ENCODE measurements at places on chromosomes 4 and X.

DNA sequence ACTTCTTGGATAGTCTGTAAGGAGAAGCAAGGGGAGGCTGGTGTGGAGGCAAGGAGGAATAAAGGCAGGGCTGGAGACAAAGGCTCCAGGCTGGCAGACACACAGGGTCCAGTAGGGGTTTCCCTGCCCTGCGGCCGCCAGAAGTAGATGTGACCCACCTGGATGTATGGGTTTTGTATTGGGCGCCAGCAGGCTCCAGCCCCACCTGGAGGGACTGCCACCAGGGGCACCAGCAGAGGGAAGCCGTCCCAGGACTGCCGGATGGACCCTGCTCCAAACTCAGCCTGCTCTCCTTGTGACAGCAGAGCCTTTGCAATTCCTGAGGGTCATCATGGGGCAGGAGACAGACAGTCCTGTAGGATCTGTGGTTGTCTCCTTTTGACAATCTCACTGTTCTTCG lies 52.7 kb downstream of the MGST2 start:
- DNase-seq = no peak

DNA sequence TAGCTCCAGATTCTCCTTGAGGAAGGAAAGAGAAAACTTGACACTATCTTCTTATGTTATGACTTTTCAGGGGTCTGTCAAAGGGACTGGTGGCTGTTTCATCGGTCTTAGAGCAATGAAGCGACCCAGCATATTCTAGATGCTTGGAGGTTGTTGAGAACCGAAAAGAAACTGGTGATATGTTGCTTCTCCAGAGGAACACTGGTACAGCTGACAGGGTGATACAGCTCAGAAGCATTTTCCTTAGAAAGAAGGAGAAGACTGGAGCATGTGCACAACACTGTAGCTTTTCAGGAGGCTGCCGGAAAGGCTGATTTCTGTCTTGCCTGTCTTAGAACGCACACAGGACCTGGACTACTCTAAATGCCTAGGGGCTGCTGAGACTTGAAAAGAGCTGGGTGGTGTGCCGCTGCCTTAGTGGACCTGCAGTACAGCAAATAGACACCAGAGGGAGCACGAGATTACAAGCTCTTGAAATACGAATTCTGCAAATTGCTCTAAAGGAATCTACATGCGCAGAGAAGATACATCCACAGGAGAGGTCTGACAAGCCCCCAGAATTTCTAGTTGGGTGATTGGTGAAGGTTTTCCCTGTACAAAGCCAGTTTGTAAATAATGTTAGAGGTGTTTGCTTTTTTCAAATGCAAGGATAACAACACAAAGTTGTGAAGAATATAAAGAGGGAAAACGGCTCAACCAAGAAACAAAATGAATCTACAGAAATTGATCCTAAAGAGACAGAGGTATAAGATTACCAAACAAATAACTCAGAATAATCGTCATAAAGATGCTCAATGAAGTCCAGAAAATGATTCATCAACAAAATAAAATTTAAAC lies 223.1 kb upstream of the DMD start:
- DNase-seq = no peak

GRCh38 chrX:15750611-15751154 lies 12.6 kb downstream of the CA5B start:
- no peak for DNase-seq

DNA sequence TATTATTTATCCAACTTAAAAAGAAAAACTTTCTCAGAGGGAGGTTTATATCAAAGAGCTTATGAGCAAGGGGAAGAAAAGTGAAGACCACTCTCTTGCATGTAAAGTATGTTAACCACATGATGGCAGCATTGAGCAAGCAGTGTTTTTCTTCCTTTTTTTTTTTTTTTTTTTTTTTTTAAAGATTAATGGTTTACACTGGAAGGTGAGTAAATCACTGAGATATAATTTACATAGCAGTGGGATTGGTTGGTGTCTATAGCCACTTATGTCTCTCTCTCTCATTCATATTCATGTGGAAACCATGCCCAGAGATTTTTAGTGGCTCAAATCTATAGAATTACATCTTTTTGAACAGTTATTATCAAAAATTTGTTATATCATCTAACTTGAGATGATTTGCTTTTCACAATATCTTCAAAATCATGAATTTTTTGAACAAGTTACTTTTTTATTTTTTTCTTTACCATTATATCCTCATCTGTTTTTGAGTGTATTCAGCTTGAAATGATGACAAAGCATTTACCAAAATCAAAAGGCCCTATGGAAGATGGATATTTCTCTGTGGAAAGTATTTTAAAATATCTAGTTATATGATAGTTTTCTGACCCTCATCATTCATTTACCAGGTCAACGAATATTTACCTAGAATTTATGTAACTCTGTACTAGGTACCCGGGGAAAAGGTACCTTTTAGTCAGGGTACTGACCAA lies 31.6 kb downstream of the MTHFD2L start:
- DNase-seq = no peak

- no peak for DNase-seq
These were observed 583 bp downstream of the GABRE start for GRCh38 chrX:151973851-151974335.

DNA sequence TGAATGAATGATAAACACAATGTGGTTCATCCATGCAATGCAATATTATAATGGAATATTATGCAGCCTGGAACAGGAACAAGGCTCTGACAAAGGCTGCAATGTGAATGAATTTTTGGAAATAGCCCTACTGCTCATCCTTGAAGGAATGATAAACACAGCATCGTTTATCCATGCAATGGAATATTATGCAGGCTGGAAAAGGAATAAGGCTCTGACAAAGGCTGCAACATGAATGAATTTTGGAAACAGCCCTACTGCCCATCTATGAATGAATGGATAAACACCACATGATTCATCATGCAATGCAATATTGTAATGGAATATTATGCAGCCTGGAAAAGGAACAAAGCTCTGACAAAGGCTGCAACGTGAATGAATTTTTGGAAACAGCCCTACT lies 159.4 kb downstream of the CRLF2 start:
- DNase-seq = no peak

DNA sequence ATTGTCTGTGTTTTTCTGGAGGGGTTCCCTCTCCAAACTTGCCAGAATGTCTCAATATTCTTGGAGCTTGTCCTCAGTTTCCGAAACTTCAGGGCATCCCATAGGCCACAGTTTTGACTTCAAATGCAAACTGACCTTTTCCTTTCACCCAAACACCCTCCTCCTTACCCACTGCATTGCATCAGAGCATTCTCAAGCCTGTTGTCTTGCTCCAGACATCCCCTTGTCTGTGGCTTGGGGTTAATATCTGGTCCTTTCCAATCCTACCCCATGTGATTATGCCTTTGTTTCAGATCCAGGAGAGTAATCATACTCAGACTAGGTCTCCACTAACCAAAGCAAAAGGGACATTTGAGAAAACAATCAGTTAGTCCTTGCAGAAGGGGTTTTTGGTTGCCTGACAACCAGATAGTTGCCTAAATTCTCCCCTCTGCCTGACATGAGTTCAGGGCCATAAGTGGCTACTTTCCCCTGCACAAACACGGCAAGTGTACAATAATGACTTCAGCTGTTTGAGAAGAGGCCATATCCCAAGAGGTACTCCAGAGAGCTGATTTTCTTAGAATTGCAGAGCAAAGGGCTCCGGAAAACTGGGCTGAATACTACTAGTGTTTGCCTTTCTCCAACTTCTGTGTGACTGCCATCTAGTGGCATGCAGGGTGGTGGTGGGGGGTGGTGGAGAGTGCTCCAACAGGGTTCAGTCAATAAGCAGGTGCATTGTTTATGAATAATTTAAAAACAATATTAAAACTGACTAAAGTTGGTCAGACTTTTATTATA lies 130.2 kb downstream of the CHRDL1 start:
- DNase-seq = no peak

GRCh38 chr4:15963576-15963975 lies 601 bp upstream of the FGFBP2 start:
- no peak for DNase-seq

DNA sequence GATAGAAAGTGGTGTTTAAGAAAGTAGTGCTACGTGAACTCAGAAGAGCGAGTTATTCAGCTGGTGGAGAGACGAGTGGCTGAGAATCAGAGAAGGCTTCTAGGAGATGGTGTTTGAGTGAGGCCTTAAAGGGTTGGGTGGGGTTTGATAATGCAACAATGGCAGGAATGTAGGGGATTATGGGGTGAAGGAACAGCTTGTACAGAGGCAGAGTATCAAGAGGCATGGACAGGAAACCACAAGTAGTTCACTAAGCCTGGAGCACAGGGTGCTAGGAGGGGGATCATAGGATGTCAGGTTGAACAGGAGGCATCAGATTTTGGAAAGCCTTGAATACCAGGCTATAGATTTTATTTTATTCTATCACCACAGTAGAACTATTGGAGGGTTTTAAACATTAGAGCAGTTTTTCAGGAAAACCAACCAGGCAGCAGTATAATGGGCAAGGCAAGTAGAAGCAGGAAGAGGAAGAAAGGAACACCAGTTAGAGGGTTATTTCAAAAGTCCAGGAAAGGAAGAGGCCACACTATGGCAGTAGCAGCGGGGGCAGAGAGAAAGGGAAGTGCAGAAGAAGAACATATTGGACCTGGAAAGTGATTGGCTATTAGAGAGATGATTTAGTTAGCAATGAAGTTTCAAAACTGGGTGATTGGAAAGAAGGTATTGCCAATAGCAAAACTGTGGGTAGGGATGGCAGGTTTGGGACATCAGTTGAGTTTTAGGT lies 99.2 kb downstream of the DOCK11 start:
- DNase-seq = no peak

DNA sequence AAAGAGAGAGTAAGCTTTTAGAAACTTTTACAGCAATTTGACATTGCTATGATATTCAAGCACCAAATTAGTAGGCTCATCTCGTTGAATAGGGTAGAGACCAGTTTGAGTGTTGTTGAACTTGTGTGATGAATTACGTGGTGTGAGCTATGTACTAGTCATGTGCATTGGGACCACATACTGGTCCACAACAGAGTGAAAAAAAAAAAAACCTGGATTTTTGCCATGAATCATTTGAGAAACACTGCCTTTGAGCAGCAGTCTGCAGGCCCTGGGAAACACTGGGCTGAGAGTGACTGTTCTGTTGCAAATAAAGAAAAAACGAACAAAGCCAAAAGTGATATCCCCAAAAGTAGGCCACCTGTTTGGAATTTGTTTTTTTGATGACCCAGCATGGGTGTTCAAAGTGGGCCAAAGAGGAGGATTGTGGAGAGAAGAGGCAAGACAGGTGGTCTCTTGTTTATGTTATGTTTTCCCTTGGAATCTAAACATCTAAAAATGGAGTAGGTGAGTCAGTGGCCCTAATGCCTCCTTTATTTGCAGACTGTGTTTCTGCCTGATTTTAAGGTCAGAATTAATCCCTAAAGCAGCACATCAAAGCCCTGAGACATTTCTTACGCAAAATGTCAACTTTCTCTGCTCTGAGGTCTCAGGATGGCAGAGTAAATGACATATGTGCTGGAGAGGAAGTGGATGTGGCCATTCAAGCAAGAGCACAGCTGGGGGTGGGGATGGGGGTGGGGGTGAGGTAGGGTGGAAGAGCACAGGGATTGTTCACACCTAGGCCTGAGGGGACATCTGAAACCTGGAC lies 33.5 kb downstream of the TAF7L start:
- DNase-seq = no peak

DNA sequence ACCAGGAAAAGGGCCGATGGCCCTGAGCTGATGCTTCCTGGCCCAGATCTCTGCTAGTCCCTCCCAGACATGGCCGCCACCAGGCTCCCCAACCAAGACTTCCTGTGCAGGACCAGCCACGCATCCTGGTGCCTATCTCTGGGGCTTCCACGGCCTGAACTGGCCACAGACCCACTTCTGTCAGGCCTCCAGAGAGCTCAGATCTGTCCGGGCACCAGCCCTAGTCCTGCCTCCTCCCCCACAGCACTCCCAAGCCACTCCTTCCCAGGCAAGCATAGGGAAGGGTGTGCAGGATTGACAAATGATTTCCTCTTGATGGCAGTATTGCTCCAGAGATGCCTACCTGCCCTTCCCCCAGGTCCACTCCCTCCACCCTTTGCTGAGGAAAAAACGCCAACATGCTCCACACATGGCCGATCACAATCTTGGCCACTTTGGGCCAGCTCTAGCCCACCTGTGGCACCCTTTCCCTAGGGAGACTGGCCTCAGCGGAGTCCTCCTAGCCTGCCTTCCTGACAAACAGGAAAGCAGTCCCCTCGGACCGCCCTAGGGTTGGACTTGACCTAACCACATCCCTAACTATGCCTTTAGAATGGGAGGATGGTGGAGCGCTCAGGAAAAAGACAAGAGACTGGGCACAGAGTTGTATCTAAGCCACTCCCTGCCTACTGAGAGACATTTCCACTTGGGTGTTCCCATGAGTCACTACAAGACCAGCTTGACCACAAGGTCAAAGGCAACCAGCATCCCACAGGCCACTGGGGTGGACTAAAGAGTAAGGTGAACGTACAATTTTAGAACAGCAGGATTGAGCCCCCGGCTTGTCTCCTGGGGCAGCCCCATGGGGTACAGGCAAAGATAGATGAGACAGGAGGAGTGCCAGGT lies 277.5 kb upstream of the AGTR2 start:
- no peak for DNase-seq

DNA sequence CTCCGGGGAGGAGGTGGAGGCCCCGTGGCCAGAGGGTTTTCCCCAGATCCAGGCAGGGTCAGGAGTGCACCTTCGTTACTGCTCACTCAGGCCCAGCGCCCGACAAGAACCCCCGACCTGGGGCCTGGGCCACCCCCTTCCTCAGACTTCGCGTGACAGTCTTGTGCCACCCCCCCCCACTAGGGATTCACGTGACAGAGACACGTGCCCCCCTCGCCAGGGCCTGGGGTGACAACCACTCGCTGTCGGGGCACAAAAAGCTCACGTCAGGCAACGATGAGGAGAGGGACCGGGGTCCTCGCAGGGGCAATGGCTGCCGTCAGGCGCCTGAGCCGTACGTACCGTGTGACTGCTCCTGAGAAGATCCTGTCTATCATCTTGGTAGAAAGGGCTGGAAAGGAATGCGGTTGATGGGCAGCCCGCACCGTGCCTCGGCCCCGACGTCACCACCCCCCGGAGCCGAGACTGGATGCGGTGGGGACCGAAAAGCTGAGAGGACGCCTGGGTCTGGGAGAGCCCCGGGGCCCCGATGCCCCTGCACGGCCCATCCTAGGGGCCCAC lies 23.0 kb upstream of the GTPBP6 start:
- no peak for DNase-seq

GRCh38 chr4:100356172-100356571 lies 161.7 kb downstream of the EMCN start:
- no peak for DNase-seq

DNA sequence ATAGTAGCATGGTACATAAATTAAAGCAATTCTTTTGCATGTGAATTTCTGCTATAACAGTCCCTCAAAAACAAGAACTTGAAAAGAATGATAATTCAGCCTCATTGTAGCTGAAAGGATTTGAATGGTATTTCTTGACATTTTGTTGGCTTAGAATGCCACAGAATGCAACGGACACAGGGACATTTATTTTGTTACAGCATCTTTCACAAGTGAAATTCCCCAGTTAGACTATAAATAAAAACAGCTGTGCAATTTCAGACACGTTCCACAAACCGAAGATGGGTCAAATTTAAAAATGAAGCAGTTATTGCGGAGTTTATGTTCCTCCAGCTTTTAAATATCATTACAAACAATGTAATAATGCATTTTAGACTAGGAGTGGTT lies 82.8 kb upstream of the AMELX start:
- no peak for DNase-seq

All from frontal cortex (tissue), 4 donors.